Stimulated activated CD8-positive, alpha-beta memory T cell treated with anti-CD3 and anti-CD28 coated beads, Interleukin-4, amount 100 ng/mL, for 24 hours (primary cell): ENCODE measurements at places on chromosomes 5 and 9.

DNA sequence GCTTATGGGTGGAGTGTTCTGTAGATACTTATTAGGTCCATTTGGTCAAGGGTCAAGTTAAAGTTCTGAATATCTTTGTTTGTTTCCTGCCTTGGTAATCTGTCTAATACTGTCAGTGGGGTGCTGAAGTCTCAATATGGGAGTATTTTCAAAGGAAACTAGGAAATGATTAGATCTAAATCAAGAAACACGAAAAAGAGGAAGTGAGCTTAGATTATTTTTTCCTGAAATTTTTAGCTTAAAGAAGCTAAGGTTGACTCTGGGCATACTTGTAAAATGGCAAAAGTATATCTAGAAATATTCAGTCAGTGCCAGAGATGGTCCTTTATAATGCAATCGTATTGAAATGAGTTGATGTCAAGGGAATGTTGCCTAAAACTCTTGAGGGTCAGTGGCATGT, 313.5 kb downstream of the ICE1 start:
- no peak for DNase-seq

GRCh38 chr5:111121926-111122325, 29.8 kb downstream of the WDR36 start:
- DNase-seq, result no peak

DNA sequence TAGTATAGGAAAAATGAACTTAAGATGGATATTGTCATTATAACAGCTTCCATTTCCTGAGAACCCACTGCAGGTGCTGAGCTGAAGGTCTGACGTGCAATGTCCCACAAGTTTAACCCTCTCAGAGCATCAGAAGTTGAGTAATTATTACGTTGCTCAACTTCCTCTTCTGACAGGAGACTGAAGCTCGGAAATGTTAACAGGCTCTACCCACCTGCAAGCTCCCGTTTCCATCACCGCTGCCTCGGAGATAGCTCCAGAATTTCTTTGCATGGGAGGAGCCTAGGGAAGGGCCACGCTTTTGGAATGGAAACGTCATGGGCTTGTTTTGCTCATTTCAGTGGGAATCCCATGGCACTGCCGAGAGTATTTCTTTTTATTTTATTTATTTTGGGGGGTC, 1.0 kb upstream of the NTMT1 start:
- no peak for DNase-seq

GRCh38 chr5:120354126-120354525, 110.0 kb upstream of the PRR16 start:
- no peak for DNase-seq

DNA sequence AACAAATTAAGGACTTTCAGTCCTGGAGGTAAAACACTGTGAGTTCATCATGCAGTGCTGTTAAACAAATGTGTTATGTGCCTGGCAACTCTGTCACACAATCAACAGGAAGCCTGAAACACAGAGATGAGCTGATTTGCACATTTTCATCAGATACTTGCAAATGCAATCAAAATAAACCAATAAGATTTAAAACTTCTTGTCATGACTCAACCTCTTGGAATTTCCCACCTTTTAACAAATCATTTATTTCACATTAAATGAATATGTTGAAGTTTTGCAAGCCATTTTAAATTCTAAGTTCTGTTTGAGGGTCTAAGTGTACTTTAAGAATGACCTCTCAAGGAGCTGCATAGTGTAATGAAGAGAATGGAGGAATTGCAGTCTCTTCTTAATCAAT, 64.4 kb downstream of the ANXA1 start:
- no peak for DNase-seq

DNA sequence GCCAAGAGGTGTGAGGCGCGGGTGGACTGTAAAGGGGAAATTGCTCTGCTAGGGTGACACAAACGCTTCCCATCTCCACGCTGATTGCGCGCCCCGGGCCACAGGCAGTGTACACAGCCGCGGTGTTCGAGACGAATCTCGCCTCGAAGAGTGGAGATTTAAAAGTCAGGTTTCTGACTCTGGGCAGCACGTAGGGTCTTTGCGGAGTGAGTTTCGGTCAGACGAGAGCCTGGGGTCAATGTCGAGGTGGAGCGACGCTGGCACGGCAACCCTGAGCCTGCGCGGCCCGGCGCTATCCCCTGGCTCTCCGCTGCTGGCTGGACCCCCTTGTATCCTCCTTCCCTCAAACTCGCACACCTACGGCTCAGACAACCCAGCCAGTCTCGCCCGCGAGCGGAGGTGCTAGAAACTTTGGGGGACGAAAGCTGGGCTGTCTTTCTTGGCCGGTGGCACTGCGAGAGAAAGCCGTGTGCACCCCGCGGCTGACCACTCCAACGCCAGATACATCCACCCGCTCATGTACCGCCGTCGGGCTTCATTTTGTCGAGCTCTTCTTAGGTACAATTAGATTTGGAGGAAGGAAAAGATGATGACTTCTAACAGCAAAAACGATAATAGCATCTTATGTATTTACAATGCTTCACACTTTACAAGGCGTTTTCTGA, 5.4 kb upstream of the FOXB2 start:
- DNase-seq, result no peak

DNA sequence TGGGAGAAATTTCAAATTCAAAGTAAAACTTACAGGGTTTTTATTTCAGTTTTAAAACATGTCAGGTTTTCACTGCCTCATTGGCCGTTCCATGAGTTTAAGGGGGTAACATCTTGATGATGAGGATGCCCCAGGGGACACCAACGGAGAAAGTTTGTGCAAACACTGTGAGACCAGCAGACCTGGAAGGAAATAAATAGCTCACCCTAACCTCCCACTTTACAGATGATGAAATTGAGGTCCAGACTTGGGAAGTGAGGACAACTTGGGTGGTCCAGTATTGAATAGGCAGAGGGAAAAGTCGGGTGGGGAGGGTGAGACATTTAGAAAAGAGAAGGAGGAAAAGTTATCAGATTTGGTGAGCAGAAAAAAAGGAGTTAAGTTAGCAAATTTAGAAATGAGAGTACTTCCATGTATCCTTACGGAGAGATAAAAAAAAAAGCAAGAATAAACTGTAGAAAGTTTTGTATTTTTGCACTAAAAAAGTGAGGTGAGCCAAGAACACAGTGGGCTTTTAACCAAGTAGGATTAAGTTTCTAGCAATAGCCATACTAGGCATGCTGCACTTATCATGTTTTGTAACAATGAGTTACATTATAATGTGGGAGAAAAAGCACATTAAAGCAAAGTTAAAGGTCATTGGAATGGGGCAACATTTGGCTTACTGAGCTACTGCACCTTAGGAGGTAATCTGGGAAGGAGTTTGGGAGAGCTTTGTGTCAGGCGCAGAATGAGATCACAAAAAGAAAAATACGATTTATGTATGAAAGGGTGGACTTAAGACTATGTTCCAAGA, 125.1 kb downstream of the GAS1 start:
- no peak for DNase-seq

DNA sequence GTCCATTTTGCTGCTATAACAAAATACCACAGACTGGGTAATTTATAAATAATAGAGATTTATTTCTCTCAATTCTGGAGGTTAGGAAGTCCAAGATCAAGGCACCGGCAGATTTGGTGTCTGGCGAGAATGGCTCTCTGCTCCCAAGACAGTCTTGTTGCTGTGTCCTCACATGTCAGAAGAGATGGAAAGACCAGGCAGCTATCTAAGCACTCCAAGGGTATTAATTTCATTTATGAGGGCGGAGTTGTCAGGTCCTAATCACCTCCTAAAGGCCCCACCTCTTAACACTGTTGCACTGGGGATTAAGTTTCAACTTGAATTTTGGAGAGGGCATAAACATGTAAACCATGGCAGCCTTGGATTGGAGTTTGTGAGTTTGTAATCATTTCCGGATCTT, 30.3 kb downstream of the ADCY2 start:
- no peak for DNase-seq
